ENCODE measurements at places on chromosomes 2 and 18.

GRCh38 chr2:212177724-212178123, 360.9 kb downstream of the ERBB4 start:
- DNase-seq: no peak

- no peak for DNase-seq
These were observed 17.8 kb downstream of the SERPINB13 start for GRCh38 chr18:63604791-63605567.

DNA sequence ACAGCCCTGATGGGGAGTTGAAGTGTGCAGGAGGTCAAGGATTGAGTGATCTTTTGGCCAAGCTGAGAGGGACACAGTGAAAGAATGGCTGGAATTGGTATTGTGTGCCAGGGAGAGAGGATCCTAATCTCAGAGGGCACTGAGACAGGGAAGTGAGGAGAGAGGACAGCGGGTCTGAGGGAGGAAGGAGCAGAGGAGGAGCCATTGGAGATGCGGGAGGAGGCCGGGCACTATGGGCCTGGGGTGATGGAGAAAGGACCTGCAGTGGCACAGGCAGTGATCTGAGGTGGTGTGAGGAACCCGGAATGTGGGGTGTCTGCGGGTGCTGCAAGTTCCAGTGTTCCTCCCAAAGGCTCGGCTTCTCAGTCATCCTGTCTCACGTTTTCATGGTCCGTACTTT, 26.8 kb downstream of the RNF144A start:
- no peak for DNase-seq

DNA sequence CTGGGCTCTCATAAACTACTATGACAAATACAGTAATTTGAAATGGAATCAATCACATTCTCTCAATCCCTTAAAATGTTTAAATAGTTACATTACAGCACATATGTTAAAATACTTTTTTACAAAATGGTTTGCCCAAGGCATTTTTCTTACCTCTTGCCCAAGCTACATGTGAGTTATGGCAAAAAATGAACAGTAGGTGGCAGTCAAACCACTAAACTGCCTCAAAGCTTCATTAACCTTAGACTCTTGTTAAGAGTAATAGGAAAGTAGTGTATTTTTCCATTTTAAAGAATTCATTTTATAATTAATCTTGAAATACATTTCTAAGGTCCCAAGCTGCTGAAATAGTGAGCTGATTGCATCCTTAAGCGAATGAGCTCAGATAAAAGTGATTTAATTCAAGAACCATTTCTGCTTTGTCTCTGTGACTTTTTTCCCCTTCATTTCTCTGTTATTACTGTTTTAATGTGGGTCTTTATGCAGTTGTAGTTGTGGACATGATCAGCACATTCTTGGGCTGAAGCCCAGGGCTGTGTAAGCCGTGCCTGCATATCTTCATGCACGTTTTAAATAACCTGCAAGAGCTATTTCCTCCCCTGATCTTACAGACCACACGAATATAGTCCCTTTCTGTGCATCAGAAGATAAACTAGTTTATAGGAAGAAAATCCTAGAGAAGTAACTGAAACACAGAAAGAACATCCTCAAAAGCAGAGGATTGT, 311.8 kb downstream of the LNPK start:
- DNase-seq: no peak

DNA sequence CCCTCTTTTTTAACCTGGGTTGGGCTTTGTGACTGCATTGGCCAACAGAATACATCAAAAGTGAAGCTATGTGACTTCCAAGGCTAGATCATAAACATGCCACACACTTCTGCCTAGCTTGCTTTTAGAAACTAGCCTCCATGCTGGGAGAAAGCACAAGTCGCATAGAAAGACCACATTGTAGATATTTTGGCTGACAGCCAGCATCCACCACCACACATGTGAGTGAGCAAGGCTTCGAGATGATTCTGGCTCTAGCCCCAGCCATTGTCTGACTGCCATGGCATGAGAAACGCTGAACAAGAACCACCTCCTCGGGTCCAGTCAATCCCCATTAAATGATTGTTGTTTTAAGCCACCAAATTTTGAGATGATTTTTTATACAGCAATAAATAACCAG, 66.8 kb upstream of the STPG4 start:
- DNase-seq: no peak

- no peak for DNase-seq
These were observed 233.7 kb upstream of the SMAD2 start for GRCh38 chr18:48164116-48164515.

DNA sequence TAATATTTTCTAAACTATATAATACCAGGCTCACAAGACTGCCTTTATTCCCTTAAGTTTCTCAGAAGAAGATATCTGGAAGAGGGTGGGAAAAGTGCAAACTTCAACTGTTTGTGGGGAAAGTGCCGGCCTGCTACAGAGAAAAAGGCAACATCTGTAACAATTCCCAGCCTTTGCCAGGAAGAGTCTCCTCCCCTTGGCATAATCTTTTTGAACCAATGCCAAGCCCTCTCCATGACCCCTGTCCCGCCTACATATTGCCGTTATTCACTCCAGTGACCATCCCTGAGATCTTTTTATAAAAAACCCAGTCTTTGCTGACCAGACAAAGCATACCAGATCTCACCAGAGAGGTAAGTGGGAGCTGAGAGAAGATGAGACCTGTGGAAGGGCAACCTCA, at the start of gene REG3G:
Gene REG3G, plus strand, starts transcription at position 282 of the 400 bp plus-strand sequence. CDS start 392 bp downstream, outside the sequence.
- DNase-seq: no peak

- no peak for DNase-seq
These were observed 476 bp downstream of the VSNL1 start for GRCh38 chr2:17540813-17541530.

DNA sequence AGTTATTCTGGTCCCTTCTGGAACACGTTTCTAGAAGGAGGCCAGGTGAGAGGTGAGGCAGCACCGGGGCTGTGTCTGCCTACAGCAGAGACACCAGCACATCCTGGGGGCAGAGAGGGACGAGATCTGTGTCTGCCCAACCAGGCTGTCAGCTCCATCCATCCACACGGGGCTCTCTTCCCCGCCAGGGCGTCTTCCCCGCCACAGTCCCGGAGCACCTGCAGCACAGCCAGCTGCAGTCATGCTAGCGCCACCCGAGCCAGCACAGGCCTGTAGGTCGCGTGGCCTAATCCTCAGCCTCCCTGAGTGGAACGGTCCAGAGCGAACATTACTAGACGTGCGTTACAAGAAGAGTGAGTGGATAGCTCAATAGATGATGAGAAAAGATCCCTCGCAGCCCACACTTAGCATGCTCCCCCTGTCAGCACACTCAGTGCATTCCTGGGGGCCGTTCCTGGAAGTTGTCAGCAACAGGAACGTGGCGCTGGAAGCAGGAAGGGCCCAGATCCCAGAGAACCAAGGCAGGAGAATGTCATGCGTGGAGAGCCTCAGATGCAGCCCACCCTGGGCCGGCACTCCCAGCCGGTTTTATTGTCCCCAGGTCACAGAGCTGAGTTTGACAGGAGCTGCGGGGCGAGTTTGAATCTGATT, 179.0 kb downstream of the TWIST2 start:
- no peak for DNase-seq

GRCh38 chr18:12305930-12306629, 2.0 kb upstream of the TUBB6 start:
- DNase-seq: no peak

GRCh38 chr2:186693446-186693832, 421 bp upstream of the FAM171B start:
- no peak for DNase-seq

- DNase-seq: no peak
These were observed 39.3 kb downstream of the RTN4 start for GRCh38 chr2:55010915-55011314.

DNA sequence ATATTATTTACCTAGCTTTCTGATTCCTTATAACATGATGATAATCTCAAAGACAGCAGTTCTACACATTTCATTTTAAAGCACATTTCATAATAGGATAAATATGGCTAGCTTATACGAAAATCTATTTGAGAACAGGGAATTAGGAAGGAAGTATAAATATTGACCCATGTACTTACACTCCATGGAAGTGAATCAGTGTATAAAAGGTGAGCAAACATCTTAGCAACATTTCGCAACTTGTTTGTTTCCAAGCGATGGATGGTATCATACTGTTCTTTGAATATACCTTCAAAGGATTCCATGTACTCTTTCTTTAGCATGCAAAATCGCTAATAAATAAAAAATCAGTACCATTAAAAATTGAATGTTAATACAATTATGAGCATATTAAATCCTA, 53.1 kb downstream of the CWC22 start:
- DNase-seq: no peak

- DNase-seq: no peak
These were observed 175.5 kb downstream of the PRPF40A start for GRCh38 chr2:152541712-152542111.

GRCh38 chr2:134976074-134976702, 57.6 kb downstream of the CCNT2 start:
- no peak for DNase-seq

GRCh38 chr2:223976635-223977226, 19.5 kb downstream of the MRPL44 start:
- no peak for DNase-seq

GRCh38 chr2:45445037-45445436, 166.0 kb downstream of the SRBD1 start:
- no peak for DNase-seq

- no peak for DNase-seq
These were observed 179.5 kb downstream of the LOXHD1 start for GRCh38 chr18:46477425-46478011.

Measured in mesothelial cell of epicardium (in vitro differentiated cells).